GM03348 (cell line): ENCODE measurements at places on chromosomes 6 and 20.
A peak's percentile ranks its signal among the peaks of the same experiment; 100 is the strongest.

DNA sequence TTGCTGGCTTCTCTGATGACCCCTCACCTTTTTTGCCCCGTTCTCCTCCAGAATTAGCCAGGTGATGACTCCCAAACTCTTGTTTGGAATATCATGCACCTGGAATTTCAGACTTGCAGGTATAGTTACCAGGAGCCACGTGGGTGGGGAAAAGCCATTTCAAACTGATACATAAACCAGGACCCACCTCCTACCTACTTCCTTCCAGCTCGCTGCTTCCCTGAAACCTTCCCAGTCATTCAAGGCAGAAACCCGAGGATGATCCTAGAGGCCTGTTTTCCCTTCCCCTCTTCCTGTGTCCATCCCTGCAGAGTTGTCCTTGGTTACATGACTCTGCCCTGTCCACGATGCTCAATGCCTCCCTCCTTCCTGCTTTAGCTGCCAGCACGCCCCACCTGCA, 101.9 kb downstream of the MTHFD1L start:
- DNase-seq, result no peak

DNA sequence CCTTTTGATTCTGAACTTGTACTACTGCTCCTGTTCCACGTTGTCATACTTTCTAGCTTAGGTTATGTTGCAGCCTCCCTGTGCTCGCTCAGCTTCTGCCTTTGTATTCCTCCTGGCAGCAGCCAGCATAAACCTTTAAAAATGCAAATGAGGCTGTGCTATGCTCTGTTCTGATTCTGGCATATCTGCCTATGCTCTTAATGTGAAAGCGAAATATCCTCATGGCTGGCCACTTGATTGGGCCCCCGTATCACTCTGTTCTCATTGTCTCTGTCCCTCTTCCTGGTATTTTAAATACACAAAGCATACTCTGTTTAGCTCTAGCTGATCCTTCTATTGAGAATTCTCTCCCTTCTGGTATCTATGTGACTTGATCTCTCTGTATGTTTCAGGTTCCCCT, 139.0 kb downstream of the JARID2 start:
- DNase-seq, result no peak

- no peak for DNase-seq
Measured at GRCh38 chr20:33719277-33719988, 677 bp downstream of the PXMP4 start.

- DNase-seq, result peak; percentile 91
Measured at GRCh38 chr20:14337400-14338171, at the start of gene FLRT3. Gene FLRT3 (minus strand): TSS chr20:14337612. CDS start chr20:14327506, 10,106 bp downstream.

GRCh38 chr6:152166897-152167296, 359.4 kb downstream of the ESR1 start:
- DNase-seq, result no peak

GRCh38 chr20:47611785-47612184, 110.1 kb downstream of the NCOA3 start:
- no peak for DNase-seq

DNA sequence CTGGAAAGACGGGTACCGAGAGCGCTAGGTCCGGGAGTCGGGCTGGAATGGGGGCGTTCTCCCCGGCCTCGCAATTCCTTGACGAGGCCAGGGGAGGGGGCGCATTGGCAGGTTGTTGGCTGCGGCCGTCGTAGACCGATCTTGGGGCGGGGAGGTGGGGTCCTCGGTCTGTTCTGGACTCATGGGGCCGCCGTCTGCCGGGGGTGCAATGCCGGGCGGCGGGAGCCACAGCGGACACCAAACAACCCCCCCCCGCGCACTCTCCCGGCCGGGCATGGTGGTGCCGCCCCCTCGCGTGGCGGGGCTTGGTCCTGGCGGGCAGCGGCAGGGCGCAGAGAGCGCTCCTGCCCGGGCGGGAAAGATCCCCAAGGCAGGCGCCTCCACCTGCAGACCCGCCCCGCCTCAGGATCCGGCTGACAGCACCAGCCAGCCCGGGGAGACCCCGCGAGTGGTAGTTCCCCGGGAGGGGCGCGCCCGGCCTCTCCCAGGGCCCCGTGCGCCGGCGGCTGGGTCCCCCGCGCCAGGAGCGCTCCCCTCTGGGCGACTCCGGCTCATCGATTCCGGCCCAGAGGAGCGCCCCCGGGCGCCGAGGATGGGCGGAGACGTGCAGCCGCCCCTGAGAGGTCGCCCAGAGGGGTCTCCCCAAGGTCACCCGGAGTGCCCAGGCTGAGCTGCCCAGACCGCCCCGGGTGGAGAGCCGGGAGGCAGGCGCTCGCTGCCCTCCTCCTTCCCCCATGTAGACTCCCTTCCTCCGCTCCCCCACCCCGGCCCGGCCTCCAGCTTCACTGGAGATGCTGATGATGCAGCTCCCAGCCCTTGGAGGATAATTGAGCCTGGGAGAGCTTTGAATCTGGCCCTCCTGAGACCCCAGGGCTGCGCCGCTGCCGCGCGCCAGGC, 709 bp downstream of the PPP1R16B start:
- peak; percentile 29 for DNase-seq

DNA sequence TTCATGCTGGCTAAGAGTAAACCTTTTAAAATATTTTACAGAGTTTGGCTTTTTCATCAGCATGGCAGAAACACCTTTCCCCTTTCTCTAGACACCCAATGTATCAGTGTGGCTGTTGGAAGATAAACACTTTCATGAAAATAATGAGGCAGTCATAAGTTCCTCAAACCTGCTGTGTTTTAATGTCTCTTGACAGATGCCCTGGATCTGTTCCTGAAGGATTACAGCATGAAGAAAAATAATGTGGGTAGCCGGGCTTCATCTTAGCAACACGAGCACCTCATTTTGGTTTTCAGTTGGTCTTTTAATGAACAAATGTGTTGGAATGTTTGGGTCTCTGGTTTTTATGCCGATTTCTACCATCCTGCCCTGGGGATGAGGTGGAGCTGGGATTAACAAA, 45.5 kb upstream of the UNC93A start:
- DNase-seq, result no peak

- peak; percentile 94 for DNase-seq
Measured at GRCh38 chr20:2206957-2207769, 88.6 kb upstream of the TGM3 start.

- no peak for DNase-seq
Measured at GRCh38 chr6:88244721-88245120, 78.6 kb upstream of the CNR1 start.

DNA sequence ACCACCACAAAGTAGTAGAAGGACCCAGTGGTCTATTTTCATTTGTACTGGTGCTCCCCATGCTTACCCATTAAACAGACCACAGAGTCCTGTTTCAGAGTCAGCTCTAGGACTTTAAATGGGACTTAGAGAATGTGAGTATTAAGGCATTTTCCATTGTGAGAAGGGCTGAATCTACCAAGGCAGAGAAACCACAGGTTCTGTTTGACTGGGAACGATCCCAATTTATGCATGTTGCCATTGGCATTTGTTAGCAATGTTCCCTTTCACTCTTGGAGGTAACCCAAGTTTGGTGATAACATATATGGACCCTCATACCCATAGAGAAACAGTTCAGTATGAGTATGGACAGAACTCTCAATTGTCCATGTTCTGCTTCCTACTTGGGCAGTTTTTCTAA, 672.8 kb downstream of the KIF16B start:
- no peak for DNase-seq

- DNase-seq, result no peak
Measured at GRCh38 chr20:63745961-63746731, 6.6 kb downstream of the SLC2A4RG start.

- DNase-seq, result no peak
Measured at GRCh38 chr6:32973144-32974015, 5.0 kb downstream of the BRD2 start.

GRCh38 chr6:31979238-31979898, 2.5 kb upstream of the C4A start:
- DNase-seq, result no peak

- DNase-seq, result no peak
Measured at GRCh38 chr6:6881438-6882225, 226.1 kb upstream of the RREB1 start.

DNA sequence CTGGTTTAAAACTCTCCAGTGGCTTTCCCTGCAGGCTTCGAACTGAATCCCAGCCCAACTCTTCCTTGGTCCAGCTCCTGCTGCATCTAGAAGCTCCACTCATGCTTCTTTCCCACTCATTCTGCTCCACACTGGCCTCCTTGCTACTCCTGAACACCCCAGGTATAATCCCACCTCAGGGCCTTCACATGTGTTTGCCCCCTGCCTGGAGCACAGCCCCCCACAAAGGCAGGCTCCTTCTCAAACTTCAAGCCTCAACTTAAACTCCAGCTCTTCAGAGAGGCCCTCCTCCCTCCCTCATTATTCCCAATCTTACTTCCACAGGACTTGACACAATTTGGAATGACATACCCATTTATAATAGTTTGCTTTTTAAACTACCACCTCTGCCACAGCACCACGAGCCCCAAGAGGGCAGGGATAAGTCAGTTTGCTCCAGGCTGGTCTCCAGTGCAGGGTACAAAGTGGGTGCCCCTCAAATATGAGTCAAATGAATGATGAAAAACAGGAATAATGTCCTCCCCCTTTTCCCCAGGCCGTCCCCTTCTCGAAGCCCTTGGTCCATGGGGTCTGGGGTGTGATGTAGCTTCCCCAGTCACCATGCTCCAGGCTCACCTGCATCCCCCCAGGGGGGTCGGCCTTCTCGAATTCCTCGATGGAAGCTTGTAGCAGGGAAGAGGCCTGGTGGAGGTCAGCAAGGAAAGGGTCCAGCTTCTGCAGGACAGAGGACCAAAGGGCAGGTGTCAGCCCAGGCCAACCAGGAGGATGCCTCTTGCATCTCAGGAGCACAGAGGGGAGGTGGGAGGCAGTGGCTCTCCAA, 37.4 kb downstream of the KIAA1755 start:
- no peak for DNase-seq

- DNase-seq, result no peak
Measured at GRCh38 chr6:17640477-17640917, 40.4 kb downstream of the FAM8A1 start.

- peak; percentile 51 for DNase-seq
Measured at GRCh38 chr6:136640132-136640915, 90.1 kb upstream of the MAP7 start.

GRCh38 chr6:144268794-144269349, 16.3 kb upstream of the UTRN start:
- DNase-seq, result no peak

DNA sequence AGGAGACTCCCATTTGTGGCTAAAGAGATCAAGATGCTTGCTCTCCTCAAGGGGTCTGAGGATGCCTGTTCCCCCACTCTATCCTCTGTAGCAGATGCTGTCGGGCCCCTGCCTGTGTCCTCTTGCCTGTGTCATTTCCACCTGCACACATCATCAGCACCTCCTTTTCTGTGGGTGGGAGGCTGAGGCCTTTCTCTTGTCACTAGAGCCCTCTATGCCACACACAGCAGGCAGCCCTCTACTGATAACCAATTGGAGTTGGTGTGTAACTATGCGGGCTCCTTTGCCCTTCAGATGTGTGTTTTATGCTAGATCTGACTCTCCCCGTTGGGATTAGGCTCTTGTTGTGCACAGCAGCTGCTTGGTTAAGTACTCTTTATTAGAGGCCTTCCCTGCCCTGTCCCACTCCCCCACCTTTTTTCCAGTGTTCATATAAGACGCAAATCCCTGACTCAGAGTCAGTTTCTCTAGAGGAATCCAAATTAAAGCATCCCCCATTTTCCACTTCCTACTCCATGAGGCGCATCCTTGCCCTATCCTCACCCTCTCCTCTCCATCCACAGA, 7.7 kb downstream of the TREML2 start:
- DNase-seq, result no peak

DNA sequence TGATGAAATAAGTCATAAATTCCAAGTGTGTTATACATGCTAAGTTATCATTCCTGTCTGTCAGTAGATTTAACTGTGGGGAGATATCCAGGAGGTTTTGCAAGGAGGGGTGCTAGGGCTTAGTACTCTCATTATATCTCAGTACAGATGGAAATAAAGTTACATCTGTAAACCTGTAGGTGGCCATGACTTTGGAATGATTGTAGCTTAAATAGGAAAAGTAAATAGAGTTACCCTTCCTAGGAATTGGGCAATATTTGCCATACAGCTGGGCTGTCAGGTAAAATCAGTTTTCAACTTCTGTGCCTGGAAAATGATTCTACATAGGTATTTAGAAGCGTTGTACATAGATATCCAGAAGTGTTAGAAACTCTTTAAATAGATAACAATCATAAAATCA, 19.8 kb upstream of the TGM3 start:
- no peak for DNase-seq

- DNase-seq, result peak; percentile 24
Measured at GRCh38 chr20:8633366-8633765, 435.5 kb upstream of the PLCB4 start.

DNA sequence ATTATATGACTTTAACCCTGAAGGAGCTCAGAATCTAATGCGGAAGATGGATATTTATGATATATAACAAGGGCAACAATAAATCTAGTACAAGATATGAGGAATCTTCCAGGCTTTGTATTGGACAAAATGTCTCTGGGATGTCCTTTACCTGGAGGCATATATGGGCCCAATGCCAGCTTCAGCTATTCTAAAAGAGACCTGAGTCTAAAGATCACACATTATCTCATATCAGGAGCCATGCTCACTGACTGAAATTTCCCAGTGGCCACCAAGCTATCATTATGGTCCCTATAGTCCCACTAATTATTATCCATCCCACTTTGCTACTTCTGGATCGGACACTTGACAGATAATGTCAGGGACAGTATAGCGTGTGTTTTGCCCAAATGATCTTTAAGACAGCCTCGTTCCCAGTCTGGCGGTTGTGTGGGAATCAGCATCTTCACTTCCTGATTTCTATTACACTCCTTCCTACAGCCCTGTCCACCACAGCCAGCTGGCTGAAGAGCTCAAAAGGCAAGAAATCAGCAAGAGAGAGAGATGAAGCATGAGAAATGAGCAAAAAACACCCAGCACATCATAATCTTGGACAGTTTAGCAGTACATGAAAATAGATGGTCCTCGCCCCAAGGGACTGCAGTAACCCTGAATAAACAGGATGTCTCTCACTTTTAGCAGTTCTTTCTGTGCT, 34.9 kb downstream of the KLHL31 start:
- no peak for DNase-seq

DNA sequence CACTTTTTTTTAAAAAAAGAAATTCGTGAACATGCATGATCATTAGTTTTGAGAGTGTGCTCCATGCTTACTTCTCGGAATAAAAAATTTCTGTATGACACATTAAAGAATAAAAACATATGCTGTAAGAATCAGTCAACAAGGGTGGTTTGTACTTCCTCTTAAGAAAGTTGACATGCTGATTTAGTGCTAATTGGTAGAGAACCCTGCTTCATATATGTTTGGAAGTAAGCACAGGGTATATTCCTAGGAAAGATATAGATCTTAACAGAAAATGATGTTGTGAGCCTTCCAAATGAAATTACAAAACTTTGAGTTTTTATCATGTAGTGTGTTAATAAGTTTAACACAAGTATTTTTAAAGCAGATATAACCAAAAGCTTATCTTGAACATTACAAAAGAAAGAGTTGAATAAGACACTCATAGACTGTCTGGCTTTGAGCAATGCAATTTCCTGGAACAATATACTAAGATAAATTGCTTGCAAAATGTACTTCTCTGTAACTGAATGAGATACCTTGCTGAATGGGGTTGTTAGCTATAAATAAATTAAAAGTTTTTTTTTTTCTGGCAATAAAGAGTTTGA, 13.8 kb upstream of the VIP start:
- DNase-seq, result no peak

GRCh38 chr6:144469144-144469575, 184.0 kb downstream of the UTRN start:
- no peak for DNase-seq

GRCh38 chr20:46400253-46400652, 6.2 kb downstream of the ELMO2 start:
- DNase-seq, result peak; percentile 71

- DNase-seq, result no peak
Measured at GRCh38 chr6:25250878-25251277, 28.3 kb upstream of the CARMIL1 start.

GRCh38 chr20:19566226-19566945, 191.7 kb upstream of the RIN2 start:
- DNase-seq, result no peak
